ENCODE measurements at places on chromosomes 6 and 20.

- no peak for DNase-seq
These were observed 14.1 kb downstream of the CDK5RAP1 start for GRCh38 chr20:33387177-33387576.

DNA sequence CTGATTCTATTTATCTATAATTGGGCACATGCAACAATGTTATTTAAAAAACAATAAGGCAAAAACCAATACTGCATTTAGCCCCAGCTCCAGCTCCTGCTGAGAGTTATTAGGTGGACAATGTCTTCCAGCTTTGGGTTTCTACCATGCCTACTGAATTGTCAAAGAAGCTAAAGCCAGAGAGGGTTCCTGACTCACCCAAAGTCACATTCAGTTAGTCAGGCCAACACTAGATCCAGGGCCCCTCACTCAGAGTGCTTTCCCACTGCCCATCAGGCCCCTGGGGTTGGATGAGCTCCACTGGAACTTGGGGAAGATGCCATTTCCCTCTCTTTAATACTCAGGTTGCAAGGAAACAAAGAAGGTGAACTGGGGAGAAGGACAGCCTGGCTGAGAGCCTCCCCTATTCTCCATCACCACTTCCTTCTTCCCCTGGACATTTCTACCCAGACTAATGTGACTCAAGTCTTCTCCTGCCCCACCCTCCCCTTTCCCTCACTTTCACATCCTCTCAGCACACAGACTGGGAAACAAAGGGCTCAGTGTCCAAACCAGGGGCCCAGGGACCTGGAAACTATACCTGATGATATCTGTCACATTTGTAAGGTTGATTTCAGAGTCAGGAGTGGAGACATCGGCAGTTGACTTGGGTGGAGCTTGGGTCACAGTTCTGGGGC, 6.0 kb downstream of the TREM1 start:
- DNase-seq, result no peak

- DNase-seq, result no peak
These were observed 37.6 kb downstream of the GPLD1 start for GRCh38 chr6:24451581-24452388.

GRCh38 chr6:97040355-97040860, 115.9 kb downstream of the KLHL32 start:
- no peak for DNase-seq

DNA sequence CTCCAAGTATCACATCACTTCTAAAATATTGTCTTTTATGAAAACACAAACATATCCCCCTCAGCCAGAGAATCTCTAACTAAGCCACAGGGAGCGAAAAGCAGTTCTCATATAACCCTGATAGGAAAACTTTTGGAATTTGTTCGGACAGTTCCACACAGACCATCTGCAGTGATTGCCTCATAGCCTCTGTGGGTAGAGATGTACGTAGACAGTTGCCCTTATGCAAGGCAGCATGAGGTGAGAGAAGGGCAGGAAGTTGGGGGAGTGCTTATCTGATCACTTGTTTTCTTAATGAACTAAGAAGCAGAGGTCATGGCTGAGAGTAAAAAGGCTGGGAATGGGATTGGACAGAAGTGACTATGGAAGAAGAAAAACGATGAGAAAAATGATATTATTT, 39.6 kb downstream of the SLC23A2 start:
- no peak for DNase-seq

DNA sequence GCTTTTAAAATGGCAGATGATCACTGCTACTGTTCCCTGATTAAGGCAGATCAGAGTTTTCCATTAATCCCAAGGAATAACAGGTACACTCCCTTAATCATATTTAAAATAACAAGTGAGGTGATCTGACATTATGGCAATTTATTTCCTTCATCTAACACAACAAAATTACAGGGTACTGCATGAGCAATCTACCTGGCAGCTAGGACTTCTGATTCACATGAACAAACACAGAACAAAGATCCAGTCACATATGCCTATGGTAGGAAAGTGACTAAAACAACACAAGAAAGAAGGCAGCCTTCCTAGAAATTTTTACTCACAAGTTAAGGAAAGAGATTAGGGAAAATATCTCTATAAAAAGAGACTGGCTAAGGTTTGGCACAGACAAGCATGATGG, 33.2 kb downstream of the MAP7 start:
- DNase-seq, result no peak

- DNase-seq, result no peak
These were observed 7.7 kb upstream of the ASXL1 start for GRCh38 chr20:32350421-32350820.

GRCh38 chr6:42756722-42757121, 10.8 kb upstream of the TBCC start:
- no peak for DNase-seq

DNA sequence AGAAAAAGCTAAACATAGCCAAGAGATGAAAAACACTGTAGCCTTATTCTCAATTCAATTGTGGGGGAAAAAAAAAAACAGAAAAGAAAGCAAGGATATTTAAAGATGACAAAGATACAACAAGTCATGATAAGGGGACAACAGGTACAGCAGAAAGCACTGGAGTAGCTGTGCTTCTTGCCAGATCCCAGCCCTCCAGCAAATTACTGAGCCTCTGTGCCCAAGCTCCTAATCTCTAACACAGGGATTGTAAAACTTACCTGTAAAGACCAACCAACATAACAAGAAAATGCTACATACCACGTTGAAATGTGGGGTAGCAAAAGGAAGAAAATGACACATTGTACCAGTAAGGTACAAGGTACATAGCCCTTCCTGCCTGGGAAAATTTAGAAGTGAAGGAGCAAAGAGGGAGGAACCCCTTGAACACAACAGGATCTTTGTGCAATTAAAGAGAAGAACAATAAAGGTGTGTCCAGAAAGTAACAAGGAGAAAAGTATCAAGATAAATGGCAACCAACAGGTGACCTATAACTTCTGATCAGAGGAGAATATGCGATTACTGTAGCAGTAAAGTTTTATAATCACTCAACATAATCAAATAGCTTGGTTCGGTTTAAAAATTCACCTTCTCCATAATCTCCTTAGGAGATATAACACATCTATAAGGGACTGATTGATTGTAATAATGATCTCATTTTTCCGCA, 30.6 kb downstream of the PREP start:
- no peak for DNase-seq

DNA sequence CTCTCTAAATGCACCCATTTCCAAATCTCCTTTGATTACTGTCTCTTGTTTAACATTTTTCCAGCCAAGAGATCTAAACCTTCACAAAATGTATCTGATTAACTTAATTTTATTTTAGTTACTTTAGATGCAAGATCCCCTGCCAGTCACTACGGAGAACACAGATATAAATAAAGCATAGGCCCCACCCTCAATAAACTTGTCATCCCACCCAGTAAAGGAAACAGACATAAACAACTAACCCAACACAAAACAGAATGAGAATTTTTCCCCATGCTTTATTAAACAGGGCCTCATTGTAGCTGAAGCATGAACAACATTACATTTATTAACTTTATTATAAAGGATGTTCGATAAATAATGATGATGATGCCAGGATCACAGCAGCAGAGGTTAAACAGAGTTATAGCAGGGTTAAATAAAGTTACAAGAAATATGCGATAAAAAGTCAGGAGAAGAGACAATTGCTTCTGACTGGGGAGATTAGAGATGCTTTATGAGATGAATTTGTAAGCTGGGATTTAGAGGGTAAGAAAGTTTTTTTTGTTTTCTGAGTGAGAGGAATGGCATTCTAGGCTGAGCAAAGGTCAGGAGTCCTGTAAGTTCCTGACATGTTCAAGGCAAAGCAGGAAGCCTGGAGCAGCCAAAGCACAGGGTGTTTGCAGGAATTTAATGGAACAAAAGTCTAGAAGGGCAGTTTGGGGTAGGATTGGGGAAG, 41.1 kb downstream of the TFAP2A start:
- no peak for DNase-seq

- DNase-seq, result no peak
These were observed 141.2 kb downstream of the JARID2 start for GRCh38 chr6:15387118-15387517.

DNA sequence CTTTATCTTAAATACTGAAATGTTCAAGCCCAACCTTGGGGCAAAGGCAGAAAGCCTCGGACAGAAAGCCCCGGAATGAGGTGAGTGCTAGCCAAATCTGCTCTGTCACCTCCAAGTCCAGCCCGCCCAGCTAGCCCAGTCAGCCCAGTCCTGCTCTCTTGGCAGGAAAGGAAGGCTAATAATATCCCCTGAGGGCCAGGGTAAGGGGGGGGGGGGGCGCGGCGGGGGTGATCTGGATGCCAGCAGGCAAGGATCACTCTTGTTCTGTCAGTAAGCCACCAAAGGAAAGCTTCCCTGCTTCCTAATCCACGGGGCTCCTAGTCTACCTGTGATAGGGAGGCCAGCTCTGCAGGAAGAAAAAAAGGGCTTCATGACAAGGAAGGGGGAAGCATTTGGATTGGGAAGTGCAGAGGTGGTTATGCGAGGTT, 1.1 kb downstream of the NDRG3 start:
- no peak for DNase-seq

All from activated naive CD8-positive, alpha-beta T cell treated with anti-CD3 and anti-CD28 coated beads, Interleukin-2, amount 50 U/mL, for 16 hours (primary cell).